Effector CD4-positive, alpha-beta T cell (primary cell): ENCODE measurements at places on chromosomes 2 and 18.

DNA sequence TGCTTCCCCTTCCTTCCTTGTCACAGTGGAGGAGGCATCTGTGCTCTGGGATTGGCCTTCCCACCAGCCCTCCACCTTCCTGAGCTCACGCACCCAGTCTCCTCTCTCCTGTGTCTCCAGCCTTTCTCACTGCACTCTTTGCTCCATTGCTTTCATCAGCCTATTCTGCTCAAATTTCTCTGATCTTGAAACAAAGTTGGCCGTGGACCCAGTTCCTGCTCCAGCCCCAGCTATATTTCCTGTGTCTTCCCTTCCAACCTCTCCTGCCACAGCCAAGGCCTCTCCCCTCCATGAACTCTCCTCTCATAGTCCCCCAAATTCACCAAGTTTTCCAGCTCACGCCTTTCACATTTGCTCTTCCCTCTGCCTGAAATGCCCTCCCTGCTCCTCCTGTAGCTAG lies 226.6 kb upstream of the AGAP1 start:
- DNase-seq: no peak

GRCh38 chr2:148730085-148730484 lies 85.5 kb downstream of the EPC2 start:
- DNase-seq: no peak

DNA sequence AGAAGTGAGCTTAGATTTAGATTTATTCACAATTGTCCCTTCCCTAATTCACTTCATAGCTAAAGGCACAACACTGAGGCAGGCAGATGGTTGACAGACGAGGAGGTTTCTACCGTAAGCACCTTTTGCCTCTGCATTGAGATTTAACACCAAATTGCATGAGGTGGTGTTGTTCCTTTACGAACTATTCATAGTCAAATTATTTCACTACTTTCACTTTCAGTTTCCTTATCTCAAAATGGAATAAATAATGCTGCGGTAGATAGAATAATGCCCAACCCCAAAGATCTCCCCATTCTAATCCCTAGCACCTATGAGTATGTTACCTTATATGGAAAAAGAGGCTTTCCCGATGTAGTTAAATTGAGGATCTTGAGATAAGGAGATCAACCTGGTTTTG lies 58.9 kb upstream of the LINC00305 start:
- DNase-seq: no peak

GRCh38 chr2:230898016-230898712 lies 26.9 kb downstream of the GPR55 start:
- no peak for DNase-seq

- no peak for DNase-seq
These were observed at the start of gene LAMA3 for GRCh38 chr18:23689031-23689615. Gene LAMA3, plus strand, starts transcription at chr18:23689453. Its CDS starts 231 bp downstream, at chr18:23689684.

GRCh38 chr2:112472547-112473263 lies 9.3 kb upstream of the TTL start:
- no peak for DNase-seq

GRCh38 chr2:101063352-101064124 lies 61.4 kb downstream of the RPL31 start:
- no peak for DNase-seq

DNA sequence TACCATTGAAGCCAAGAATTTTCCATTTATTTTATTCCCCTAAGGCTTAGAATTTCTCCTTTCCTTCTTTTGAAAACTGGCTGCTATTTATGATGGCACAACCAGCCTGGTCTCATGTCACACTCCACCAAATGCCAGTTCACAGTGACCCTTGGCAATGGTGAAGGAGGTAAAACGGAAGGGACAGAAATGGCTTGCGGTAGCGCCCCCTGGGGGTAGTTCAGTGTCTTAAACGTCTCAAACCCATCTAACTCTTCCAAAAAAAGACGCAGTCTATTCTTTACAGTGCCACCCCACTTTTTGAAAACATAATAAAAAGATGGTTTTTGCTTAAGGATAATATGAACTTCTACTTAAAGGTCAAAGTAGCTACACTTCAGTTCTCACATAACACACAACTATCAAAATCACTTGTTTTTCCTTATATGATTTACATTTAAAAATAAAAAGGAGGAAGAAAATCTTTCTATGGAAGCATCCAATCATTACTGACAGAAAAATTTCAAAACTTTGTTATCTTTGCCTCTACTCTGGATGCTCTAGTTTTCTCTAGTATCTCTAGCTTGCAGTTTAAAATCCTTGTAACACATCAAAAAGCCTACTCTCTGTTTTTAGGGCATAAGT lies 28.0 kb downstream of the PNO1 start:
- peak; percentile 44 for DNase-seq

- DNase-seq: no peak
These were observed 3.9 kb upstream of the DLX1 start for GRCh38 chr2:172081221-172082022.

- no peak for DNase-seq
These were observed 30.8 kb downstream of the TBC1D8 start for GRCh38 chr2:101120124-101120996.

DNA sequence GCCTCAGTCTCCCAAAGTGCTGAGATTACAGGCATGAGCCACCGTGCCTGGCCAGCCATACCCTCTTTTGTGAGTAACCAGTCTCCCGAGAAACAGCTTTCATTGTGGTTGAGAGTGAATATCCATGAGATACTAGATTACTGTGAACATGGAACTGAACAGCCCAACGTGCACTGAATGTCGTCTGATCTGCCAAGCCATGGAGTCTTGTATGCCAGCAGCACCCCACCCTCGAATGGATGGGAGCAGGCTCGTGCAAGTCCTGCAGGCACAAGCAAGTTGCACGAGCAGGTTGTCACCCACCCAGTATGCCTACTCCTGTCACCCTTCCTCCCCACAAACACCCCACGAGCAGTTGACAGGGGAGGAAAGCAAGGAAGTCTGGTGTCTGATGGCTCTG lies 36.5 kb upstream of the TFCP2L1 start:
- DNase-seq: no peak

- DNase-seq: no peak
These were observed 152.7 kb downstream of the CBLN2 start for GRCh38 chr18:72391427-72391826.

GRCh38 chr2:25649786-25650185 lies 23.6 kb downstream of the DTNB start:
- no peak for DNase-seq

DNA sequence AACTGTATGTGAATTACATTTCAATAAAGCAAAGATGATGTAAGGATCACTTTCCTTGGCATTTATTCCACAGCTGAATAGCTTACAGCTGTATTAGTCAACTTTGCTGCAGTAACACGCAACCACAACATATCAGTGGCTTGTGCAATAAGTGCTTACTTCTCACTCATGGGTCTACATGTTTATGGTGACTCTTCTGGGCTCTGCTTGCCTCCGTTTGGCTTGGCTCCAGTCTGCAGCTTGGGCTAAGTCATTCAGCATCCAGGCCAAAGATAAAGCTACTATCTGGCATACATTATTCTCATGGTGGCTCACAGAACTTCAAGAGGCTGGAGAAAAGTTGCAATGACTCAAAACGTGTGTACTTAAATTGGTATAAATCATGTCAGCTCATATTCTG lies 355.0 kb downstream of the RNF144A start:
- no peak for DNase-seq

GRCh38 chr2:188973641-188974040 lies 532 bp upstream of the COL3A1 start:
- no peak for DNase-seq

- DNase-seq: no peak
These were observed 44.9 kb upstream of the YWHAQ start for GRCh38 chr2:9675415-9676351.

- DNase-seq: no peak
These were observed 17.6 kb upstream of the COLEC12 start for GRCh38 chr18:518081-518480.

- no peak for DNase-seq
These were observed 209.3 kb upstream of the SOX11 start for GRCh38 chr2:5482929-5483331.

GRCh38 chr18:23356915-23357601 lies 96.0 kb upstream of the RIOK3 start:
- no peak for DNase-seq

GRCh38 chr2:113212245-113213060 lies 38.7 kb downstream of the PSD4 start:
- DNase-seq: no peak
